ENCODE measurements at places on chromosomes 7 and 10.

- peak; percentile 73 for DNase-seq
Observed at GRCh38 chr7:106021151-106022067, 58.3 kb downstream of the CDHR3 start.

- no peak for DNase-seq
Observed at GRCh38 chr10:69254877-69255276, 23.4 kb upstream of the HK1 start.

DNA sequence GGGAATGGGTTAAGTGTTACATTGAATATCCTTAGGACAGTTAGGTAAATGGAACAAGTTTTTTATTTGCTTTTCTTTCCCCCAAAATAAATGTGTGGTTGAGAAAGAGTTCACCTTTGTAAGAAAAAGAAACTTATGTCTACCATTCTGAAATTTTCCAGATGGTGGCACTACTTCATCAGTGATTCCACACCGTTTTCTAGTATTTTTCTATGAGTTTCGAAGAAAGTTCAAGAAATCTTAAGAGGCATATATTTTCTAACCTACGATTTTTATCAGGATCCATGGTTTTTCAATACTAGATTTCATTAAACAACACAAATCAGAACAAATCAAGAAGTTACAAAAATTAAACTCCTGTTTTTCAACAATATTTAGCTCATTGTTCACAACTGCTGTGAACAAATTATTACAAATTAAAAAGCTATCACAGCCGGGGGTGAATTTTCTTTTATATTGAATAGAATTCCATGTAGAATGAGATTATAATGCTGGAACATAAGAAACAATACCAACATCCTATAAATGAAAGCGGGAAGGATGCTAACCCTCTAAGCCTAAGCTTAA, 163.1 kb upstream of the NPVF start:
- DNase-seq: peak; percentile 8

DNA sequence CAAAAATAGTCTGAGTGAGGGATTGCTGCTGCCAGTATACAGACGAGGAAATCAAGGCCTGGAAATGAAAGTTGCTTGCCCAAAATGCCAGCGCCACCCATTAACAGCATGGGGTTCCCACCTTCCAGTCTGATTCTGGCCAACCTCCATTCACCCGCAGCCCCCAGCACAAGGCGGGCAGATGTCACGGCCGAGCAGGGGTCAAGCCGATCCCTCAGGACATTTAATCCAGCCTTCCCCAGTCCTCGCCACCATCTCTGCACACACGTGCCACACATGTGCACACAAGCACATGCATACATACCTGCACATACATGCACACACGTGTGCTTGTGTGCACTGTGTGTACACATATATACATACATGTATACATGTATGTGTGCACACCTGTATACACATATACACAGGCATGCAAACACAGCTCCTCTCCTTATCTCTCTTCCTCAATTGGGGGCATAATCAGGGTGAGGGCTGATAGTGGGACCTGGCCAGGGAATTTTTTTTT, 122.9 kb downstream of the GRID1 start:
- DNase-seq: no peak

DNA sequence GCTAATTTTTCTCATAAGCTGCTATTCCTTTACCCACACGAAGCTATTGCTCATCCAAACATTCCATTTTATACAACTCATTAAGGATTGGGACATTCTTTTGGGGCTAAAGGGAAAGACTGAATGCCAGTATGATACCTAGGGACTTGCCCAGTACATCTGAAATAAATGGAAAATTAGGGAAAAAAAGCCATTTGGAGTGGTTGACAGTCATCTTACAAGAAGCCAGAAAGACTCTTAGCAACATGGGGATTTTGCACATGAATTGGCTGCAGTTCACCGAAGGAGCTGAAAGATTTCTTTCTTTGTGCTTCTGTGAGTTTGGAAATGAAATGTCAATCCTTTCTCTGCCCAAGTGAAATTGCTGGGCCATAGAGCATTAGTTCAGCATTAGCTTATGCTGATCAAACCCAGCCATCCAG, 43.3 kb upstream of the MTURN start:
- peak; percentile 44 for DNase-seq

GRCh38 chr7:69517985-69518704, 80.1 kb upstream of the AUTS2 start:
- no peak for DNase-seq
